ENCODE measurements at places on chromosomes 7 and 10. TPM values are rescaled to one million over a fixed set of nuclear protein-coding genes. Genes with fewer than 3 reads are reported as not detected.

DNA sequence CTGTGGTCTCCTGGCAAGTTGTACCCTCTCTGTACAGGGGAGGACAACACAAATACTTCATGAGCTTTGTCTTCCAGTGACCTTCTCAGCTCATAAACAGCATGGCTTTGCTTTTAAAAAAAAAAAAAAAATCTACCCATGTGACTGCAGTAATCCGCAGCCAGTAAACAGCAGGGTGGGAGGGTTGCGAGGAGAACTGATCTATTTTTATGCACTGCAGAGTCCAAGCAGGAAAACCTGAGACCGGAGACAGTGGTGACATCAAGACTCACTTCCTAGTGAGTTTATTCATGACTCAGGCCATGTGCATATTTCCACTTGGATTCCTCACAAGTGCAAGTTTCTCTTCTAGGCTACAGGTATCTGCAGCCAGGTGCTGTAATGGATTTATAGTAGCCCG, 127.9 kb downstream of the NRF1 start:
- no peak for DNase-seq
- H3K36me3 ChIP-seq = peaks cover 39% of the 10 kb centered on the region
- no peak overlapping the region for H3K27ac ChIP-seq
- H3K4me3 ChIP-seq = no peak overlapping the region
- H3K27me3 ChIP-seq = no peaks in the 10 kb centered on the region

Gene CNPY1
- not detected for polyA plus RNA-seq

DNA sequence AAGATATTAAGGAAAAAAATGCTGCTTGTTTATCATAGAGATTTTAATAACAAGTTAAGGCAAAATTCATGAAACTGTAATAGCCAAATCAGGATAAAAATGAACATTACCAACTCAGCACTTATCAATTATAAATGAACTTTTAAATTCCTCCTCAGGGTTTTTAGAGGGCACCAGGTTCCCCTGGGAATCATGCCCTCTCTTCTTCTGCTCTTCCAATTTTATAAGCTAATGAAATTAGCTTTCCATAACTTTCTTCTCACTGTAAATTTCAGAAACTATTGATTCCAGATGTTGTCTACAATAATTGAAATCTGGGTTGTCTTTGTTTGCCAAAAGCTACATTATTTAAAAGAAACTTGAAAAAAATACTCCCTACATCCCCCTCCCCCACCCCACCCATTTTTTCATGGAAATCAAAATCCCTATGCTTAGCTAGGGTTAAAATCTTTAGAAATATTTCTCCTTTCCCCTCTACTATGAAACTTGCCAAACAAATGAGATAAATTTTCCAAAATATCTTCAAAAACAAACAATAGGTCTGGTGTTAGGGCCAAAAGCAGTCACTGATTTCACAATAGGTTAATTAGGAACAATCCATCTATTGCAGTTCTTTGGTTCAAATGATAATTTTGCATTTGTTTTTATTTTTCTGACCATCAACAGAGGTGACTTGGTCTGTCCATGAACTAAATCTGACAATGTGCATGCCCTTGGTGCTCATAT, 187.7 kb downstream of the DOCK4 start:
- DNase-seq = no peak
- no peaks in the 10 kb centered on the region for H3K4me1 ChIP-seq
- H3K4me3 ChIP-seq = no peak overlapping the region

DNA sequence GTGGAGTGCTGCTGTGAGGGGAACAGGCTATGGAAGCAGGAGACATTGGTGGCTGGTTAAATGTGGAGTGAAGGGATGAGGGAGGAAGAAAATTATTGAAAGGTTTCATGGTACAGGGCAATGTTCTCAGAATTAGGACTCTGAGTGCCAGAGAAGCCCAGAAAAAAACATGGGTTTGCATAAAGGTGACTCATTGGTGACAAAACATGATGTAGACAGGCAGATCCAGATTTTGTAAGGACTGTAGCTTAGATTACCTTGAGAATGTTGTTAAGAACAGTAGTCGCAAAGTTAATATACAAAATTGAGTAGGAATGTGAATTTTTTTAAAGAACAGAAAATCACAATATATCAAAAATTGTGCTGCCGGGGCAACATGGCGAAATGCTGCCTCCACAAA, 134.9 kb upstream of the ZNF438 start:
- DNase-seq = no peak
- H3K27ac ChIP-seq = no peak overlapping the region
- H3K4me3 ChIP-seq = no peak overlapping the region
- H3K36me3 ChIP-seq = no peaks in the 10 kb centered on the region
- no peaks in the 10 kb centered on the region for H3K27me3 ChIP-seq

- H3K36me3 ChIP-seq = no peaks in the 10 kb centered on the region
- H3K4me3 ChIP-seq = no peak overlapping the region
- H3K27ac ChIP-seq = no peak overlapping the region
- peaks cover 55% of the 10 kb centered on the region for H3K4me1 ChIP-seq
- DNase-seq = no peak
These were observed 114.1 kb downstream of the HIPK2 start for GRCh38 chr7:139663608-139664177.

Gene UTF1
- polyA plus RNA-seq = 0.23 TPM

Gene PGAM2
- 2.6 TPM for polyA plus RNA-seq

DNA sequence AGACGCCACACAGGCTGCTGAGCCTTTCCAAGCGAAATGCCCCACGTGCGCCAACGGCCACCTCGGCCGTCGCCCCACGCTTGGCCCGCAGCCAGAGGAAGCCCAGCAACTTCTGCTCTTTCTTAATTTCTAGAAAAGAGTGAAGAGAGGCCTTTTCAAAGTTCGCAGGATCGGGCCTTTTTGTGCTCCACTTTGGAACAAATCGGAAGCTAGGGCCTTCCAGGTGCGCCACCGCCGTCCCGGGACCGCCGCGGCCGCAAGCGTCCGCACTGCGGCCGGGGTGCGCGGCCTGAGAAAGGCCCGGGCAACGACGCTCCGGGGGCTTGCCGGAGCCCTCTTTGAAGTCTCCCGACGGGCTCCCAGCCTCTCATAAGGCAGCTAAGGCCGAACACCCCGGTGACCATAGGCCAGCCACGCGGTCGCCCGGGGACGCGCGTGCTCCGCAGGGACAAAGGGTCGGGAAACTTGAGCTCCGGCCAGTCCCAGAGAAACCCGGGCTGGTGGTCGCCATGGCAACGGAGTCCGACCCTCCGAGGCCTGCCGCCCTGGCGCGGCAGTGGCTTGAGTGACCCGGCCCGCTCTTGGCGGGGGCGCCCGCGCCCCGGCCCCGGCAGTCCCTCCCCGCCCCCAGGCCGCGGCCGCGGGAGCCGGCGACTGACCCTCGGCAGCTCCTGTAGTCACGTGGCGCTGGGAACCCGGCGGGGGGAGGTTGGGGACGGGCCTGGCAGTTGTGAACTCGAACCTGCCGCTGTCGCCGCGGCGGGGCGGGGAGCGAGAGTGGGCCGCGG, at the start of gene REPIN1:
TSS of gene REPIN1 (plus strand) at position 727 of the 788 bp plus-strand sequence. CDS start 890 bp downstream, outside the sequence.
- no peaks in the 10 kb centered on the region for H3K36me3 ChIP-seq
- H3K4me3 ChIP-seq = peak within 1 kb of the TSS; percentile 90
- DNase-seq = peak; percentile 98
- no peaks in the 10 kb centered on the region for H3K27me3 ChIP-seq
- peak within 1 kb of the TSS; percentile 97 for H3K27ac ChIP-seq

Gene NXPH1
- not detected for polyA plus RNA-seq

GRCh38 chr10:105128111-105128510, 487.0 kb downstream of the SORCS3 start:
- DNase-seq = no peak
- no peaks in the 10 kb centered on the region for H3K4me1 ChIP-seq
- H3K27ac ChIP-seq = no peak overlapping the region
- H3K4me3 ChIP-seq = no peak overlapping the region
- no peaks in the 10 kb centered on the region for H3K36me3 ChIP-seq
